Articular chondrocyte of knee joint (primary cell): ENCODE measurements at places on chromosomes 6 and 20. TPM values are rescaled to one million over a fixed set of nuclear protein-coding genes. Genes with fewer than 3 reads are reported as not detected.

TOMM6 gene
- 77.0 and 93.5 TPM in 2 replicates for total RNA-seq

XKR7 gene
- not detected in 2 replicates for total RNA-seq

BPIFB4 gene
- total RNA-seq = not detected in 2 replicates

MICB gene
- 6.5 and 8.6 TPM in 2 replicates for total RNA-seq

WFDC5 gene
- not detected in 2 replicates for total RNA-seq

SIRPD gene
- not detected in 2 replicates for total RNA-seq

HEY2 gene
- total RNA-seq = 0.26 and 0.86 TPM in 2 replicates

ZNF311 gene
- 1.8 and 2.1 TPM in 2 replicates for total RNA-seq

EPHA7 gene
- total RNA-seq = not detected in 2 replicates
